ENCODE measurements at places on chromosomes 3 and 15. TPM values are rescaled to one million over a fixed set of nuclear protein-coding genes. Genes with fewer than 3 reads are reported as not detected.

The SLC9C1 gene
- total RNA-seq, result 0.14 TPM

The GABRA5 gene
- total RNA-seq, result 0.14 TPM

The ALDH1L1 gene
- under 0.01 TPM for total RNA-seq

The GP9 gene
- total RNA-seq, result not detected

The CADM2 gene
- total RNA-seq, result not detected

The CTXND1 gene
- not detected for total RNA-seq

The P2RY14 gene
- 0.43 TPM for total RNA-seq

The LSAMP gene
- total RNA-seq, result 11.6 TPM

The MAP1A gene
- total RNA-seq, result 40.8 TPM

The DMXL2 gene
- 25.7 TPM for total RNA-seq

The COL6A5 gene
- total RNA-seq, result not detected

The LYZL4 gene
- total RNA-seq, result not detected

The AGTR1 gene
- total RNA-seq, result 2.9 TPM

The GRAMD1C gene
- total RNA-seq, result 1.3 TPM

The FBXL22 gene
- 1.4 TPM for total RNA-seq

The ESYT3 gene
- total RNA-seq, result 0.28 TPM

The USP3 gene
- 30.2 TPM for total RNA-seq

The UROC1 gene
- not detected for total RNA-seq

The DPPA4 gene
- not detected for total RNA-seq

The TMEM266 gene
- 0.09 TPM for total RNA-seq

The GOLGA8O gene
- 0.85 TPM for total RNA-seq

The NLGN1 gene
- total RNA-seq, result 8.7 TPM

The CFAP100 gene
- not detected for total RNA-seq

The CFAP44 gene
- 3.8 TPM for total RNA-seq

The OR5K2 gene
- total RNA-seq, result not detected

The ZNF860 gene
- 0.28 TPM for total RNA-seq

Data from smooth muscle cell of bladder (primary cell).